ENCODE measurements at places on chromosomes 3 and 15.

- no peak for DNase-seq
Measured at GRCh38 chr3:33858131-33858530, 59.7 kb downstream of the PDCD6IP start.

DNA sequence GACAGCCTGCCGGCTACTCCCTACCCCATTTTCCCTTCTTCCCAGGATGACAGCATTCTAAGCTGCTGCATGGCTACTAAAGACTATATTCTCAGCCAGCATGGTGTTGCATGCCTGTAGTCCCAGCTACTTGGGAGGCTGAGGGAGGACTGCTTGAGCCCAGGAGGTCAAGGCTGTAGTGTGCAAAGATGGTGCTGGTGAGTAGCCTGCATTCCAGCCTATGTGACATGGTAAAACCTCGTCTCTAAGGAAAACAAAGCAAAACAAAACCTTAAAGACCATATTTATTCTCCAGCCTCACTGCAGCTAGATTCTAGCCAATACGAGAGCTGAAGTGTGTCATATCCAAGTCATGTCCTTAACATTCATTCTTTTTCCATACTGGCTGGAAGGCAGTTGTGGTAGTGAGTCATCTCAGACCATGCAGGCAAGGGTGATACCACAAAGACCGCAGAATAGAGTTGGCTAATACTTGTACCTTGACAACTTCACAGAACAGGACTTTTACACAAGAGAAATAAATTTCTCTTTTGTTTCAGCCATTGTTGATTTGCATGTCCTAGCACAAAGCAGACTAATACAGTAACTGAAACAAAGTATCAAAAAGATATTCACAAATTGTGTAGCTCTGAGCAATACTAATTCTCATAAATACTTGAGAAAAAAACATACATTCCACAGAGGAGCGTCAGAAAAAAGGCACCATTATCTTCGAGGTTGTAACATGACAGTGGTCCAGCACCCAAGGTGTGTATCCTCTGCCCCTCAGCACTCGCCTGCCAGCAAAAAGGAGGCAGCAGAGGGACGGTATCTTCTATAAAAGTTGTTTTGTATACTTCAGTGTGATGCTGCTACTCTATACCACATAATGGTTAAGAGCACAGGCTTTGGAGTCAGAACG is 14.8 kb downstream of the PBRM1 start:
- peak; percentile 80 for DNase-seq

DNA sequence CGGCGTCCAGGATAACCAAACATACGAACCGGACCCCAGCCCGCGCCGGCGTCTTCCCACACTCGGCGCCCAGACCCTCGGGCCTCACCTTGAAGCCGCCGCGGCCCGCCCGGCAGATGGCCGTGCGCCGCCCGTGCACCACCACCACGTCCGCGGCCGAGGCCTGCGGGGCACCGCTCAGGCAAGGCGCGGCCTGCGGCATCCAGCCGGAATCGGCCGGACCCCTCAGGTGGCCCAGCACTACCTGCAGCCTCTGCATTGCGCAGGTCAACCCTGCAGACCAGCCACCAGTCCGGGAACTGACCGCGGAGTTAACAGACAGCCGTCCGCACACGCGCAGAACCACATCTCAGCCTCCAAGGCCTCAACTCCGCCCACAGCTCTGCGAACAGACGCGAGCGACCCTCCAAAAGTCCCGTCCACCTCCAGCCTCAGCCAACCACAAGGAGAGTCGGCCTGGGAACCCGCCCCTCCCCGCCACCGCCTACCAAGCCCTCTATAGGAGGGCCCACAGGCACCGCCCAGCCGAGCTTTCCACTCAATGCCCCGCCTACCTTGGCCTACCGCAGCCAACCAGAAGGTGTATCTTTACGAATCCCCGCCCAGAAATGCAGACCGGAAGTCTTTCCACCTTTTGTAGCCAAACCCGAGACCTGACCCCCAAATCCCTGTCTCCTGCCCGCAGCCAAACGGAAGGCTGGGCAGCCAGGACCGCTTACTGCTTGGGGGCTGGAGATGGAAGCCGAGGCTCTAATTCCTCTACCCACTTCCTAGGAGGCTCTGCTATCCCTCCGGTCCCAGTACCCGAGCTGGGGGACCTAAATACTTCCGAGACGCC is at the start of gene ACAA1:
Gene ACAA1 (minus strand): TSS at position 351 of the 838 bp plus-strand sequence. CDS start 92 bp downstream, at position 259.
- peak; percentile 100 for DNase-seq

GRCh38 chr15:95018888-95019545 is 787.7 kb downstream of the MCTP2 start:
- no peak for DNase-seq

- no peak for DNase-seq
Measured at GRCh38 chr3:157290766-157291165, 130.8 kb upstream of the CCNL1 start.

GRCh38 chr15:79919749-79920511 is 23.1 kb upstream of the MTHFS start:
- no peak for DNase-seq

Measured in hematopoietic multipotent progenitor cell treated with erythropoietin and hydrocortisone succinate and interleukin-3 and kit ligand, for 6 days (in vitro differentiated cells).